Glutamatergic neuron (in vitro differentiated cells): ENCODE measurements at places on chromosomes 2 and 18. TPM values are rescaled to one million over a fixed set of nuclear protein-coding genes. Genes with fewer than 3 reads are reported as not detected.

DNA sequence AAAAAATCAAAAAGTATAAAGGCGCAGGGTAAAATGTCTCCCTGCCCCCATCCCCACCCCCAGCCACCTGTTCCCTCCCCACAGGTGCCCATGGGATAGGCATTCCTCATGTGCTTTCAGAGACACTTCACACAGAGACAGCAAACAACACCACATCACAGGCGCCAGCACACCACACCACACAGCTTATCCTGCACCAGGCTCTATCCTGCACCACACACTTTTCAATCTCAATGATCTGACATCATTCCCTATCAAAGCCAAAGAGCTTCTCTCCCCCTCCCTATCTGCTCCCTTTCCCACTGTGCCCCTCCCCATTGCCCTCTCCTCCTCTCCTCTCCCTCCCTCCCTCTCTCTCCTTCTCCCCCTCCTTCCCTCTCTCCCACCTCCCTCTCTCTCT lies 15.5 kb downstream of the FAM178B start:
- DNase-seq = no peak

- no peak for DNase-seq
Measured at GRCh38 chr18:7824970-7825369, 257.9 kb downstream of the PTPRM start.

DNA sequence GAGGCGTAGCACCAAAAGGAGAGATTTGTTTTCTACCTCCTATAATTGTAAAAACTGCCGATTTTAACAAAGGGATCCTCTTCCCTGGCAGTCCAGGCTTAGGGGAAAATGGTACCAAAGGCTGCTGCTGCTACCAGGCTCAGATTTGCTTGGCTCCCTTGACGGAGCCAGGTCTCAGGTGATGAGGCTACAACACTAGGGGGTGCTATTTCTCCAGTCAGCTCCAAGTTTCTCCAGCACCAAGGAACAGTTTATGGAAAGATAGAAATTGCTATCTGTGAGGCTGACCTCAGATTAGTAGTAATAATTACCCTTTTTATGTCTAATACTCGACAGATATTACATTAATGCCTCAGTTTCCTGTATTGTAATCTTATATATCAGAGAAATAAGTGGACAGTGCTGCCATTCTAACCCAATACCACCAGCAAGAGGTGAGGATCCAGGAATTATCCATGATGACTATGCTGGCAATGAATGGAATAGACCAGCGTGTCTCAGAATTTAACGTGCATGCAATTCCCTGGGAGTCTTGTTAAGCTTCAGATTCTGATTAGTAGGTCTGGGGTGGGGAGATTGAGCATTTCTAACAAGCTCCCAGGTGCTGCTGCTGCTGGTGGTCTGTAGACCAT lies 111.3 kb downstream of the ESCO1 start:
- peak; percentile 49 for DNase-seq

- DNase-seq = no peak
Measured at GRCh38 chr18:33051407-33051806, 278.6 kb upstream of the KLHL14 start.

GRCh38 chr2:181686576-181687185 lies 6.4 kb upstream of the NEUROD1 start:
- no peak for DNase-seq

Gene MC2R
- total RNA-seq = not detected
